ENCODE measurements at places on chromosomes 11 and 22. TPM values are rescaled to one million over a fixed set of nuclear protein-coding genes. Genes with fewer than 3 reads are reported as not detected.
A peak's percentile ranks its signal among the peaks of the same experiment; 100 is the strongest.

The CRYBA4 gene
- total RNA-seq: not detected

The MRGPRF gene
- 64.7 TPM for total RNA-seq

The NAV2 gene
- total RNA-seq: 40.0 TPM

GRCh38 chr11:96524475-96524874 lies 134.7 kb downstream of the JRKL start:
- DNase-seq: no peak

DNA sequence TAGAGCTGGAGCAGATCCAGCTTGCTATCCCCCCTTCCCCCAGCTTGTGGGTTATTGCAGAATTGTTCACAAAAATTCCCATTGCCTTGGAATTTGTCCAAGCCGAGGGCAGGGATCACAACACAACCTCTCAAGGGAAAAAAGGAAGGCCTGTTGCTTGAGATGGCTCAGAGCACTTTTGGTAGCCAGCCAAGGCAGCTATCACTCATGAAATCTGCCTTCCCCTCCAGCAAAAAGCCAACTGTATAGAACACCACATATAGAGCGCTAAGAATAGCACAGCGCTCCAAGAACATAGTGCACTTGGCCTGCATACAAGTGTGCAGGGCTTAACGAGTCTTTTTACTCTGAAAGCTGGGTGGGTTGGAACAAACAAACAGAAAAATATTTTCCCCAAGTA lies 46.2 kb downstream of the FAM83F start:
- DNase-seq: peak; percentile 27

DNA sequence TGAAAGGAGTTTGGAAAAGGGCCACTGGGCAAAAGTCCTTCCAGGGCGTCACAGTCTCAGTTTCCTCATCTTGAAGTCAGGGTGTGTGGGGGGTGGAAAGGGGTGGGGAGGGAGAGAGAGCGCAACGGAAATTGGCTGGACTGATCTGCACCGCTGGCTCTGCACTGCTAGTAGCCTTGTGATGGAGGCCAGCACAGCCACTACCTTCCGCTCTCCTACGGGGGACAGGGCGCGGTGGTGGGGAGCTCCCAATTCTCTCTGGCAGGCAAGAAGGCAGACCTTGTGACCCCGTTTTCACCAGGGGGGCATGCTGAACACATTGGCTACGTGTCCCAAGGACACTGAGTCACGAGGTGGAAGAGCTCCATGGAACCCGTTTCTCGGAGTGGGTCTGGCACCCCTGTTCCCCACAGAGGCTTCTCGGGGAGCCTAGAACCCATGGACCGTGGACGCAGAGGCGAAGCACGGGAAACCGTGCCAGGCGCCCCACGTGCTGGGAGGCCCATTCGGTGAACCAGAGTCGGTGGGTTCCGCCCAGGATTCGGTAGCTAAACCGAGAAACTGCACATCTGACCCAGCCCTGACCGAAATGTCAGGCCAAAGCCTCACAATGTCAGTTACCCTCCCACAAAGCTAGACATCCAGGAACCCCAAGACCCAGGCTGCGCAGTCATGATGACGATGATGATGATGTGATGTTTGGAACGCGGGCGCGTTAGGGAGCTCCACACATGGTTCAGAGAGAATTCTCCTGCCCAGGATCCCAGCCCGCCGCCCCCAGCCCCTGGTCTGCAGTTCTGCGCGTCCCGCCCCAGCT lies 28.3 kb upstream of the WNT11 start:
- peak; percentile 55 for DNase-seq

DNA sequence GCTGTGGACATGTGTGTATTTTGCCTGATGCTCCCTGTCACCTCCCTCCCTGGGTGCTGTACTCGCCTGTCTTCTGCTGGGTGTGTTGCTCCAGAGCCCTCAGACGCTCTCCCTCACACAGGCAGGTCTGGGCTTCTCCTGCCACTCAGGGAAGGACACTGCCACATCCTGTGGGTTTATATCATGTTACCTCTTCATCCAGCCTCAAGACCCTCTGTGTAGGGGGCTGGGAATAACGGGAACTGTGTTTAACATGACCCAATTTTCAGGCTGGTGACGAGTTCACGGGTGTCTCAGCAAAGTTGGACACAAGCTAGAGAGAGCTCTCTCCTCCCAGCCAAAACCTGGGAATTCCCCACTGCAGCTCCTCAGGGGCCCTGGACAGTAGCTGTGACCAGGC lies 24.6 kb downstream of the MYBPC3 start:
- no peak for DNase-seq

GRCh38 chr11:92329646-92330045 lies 105.0 kb downstream of the FAT3 start:
- DNase-seq: no peak
